Hepatic stellate cell (primary cell): ENCODE measurements at places on chromosomes 12 and 14.

DNA sequence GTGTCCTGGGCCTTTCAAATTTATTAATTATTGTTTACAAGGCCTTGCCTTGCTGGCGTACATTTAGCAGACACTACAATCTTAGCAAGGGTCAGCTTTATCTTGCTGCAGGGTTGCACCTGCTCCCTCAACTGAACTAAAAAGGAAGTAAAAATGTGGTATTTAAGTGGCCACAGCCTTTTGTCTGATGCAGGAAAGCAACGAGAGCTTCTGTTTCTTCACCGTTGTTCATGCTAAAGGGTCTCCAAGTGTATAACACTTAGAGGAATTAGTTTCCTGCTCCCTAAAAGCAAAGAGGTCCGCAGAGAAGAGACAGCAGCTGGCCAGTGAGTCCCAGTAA, 62.8 kb upstream of the EGLN3 start:
- no peak for DNase-seq

- DNase-seq, result no peak
Measured at GRCh38 chr12:110046451-110047187, 1.7 kb downstream of the C12orf76 start.

DNA sequence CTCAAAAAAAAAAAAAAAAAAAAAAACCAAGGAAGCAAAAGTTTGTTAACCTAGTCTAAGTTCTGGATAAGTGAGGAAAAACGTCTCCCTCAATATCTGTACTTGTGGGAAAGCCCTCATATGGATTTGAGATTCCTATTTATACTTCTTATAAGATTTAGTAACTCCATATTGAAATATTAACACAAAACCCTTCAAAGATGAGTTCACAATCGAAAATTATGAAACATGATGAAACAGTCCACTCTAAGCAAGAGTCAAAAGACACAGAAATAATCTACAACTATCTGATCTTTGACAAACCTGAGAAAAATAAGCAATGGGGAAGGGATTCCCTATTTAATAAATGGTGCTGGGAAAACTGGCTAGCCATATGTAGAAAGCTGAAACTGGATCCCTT, 25.2 kb downstream of the VWF start:
- no peak for DNase-seq

GRCh38 chr12:107894589-107894988, 120.1 kb downstream of the ASCL4 start:
- DNase-seq, result no peak

DNA sequence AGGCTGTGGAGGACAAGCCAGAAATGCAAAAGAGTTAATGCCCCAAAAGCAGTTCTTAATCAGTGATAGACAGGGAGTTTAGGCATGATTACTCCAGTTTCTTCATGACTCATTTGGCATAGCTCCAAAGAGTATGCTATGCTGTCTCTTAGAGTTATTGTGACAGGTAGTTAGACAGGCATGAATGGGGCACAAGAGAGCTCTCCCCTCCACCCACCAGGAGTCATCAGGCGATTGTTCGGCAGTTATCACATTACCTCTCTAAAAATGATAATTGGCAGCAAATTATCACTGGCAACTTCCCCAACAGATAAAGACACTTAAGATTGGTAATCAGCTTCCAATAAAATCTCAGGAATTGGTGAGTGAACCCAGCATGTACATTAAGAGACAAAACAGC, 320.1 kb downstream of the DAD1 start:
- no peak for DNase-seq

DNA sequence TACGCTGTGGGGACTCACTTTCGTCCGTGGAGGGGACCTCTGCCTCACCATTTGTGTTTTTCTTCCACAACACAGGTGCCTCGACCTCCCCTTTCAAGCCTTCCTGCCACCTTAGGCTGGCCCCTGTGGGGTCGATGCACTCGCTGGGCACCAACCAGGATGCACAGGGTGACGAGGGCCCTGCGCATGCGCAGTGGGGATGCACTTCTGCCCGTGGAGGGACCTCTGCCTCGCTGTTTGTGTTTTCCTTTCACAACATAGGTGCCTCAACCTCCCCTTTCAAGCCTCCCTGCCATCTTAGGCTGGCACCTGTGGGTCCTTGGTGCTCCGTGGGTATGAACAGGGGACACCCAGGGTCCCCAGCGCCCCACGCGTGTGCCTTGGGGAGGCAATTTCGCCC, 356.8 kb downstream of the ALG10 start:
- no peak for DNase-seq

- DNase-seq, result no peak
Measured at GRCh38 chr12:91001306-91001705, 3.5 kb downstream of the EPYC start.

DNA sequence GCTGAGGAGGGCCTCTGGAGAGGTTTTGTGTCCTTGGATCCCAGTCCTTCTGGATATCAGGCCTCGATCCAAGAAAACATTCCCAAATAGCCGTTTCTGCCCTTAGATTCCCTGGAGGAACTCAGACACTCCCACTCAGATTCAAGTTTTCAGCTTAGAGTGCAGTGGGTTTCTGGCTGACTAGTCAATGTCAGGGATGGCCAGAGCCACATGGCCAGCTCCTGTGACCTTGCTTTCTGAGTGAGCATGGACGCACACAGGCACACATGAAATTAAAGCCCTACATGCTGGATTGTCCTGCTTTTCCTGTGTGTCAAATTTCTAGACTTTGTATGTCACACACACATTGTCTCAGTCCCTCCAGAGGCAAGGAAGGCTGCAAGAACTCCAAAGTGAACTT, 86.2 kb downstream of the TNFAIP2 start:
- DNase-seq, result no peak

- DNase-seq, result peak; percentile 66
Measured at GRCh38 chr12:118061011-118061872, at the start of gene WSB2. WSB2 (minus strand) TSS chr12:118061179; CDS start chr12:118061048, 131 bp downstream.

- peak; percentile 19 for DNase-seq
Measured at GRCh38 chr12:44930972-44931600, 55.0 kb upstream of the NELL2 start.
